Left lobe of liver (tissue), 2 donors: ENCODE measurements at places on chromosomes 3 and 15. TPM values are rescaled to one million over a fixed set of nuclear protein-coding genes. Genes with fewer than 3 reads are reported as not detected.

- no peak for DNase-seq
Measured at GRCh38 chr3:31502803-31503221, 29.9 kb upstream of the STT3B start.

GRCh38 chr3:8423307-8423706 lies 78.3 kb upstream of the LMCD1 start:
- DNase-seq = no peak

DNA sequence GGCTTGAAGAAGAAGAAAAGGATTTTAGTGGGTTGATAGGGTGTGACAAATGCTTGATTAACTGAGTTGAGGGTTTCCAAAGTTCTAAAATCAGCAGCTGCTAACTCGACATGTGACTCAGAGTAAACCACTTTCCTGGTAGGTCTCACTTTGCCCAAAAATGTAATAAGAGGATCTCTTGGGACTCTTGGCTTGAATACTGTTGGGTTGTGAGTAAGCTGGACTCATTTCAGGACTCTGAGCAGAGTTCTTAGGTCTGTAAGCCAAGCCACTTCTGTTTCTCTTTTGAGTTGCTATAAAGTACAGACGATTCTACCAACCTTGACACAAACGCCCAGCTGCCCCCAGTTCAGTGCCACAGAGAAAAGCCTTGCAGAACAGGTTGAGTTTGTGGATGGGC lies 241.1 kb downstream of the ZNF621 start:
- no peak for DNase-seq

GRCh38 chr3:94241986-94242385 lies 179.1 kb downstream of the NSUN3 start:
- DNase-seq = no peak

GRCh38 chr15:70947351-70948335 lies 55.0 kb downstream of the LRRC49 start:
- DNase-seq = no peak

GRCh38 chr3:30286811-30287210 lies 319.6 kb upstream of the TGFBR2 start:
- no peak for DNase-seq

DNA sequence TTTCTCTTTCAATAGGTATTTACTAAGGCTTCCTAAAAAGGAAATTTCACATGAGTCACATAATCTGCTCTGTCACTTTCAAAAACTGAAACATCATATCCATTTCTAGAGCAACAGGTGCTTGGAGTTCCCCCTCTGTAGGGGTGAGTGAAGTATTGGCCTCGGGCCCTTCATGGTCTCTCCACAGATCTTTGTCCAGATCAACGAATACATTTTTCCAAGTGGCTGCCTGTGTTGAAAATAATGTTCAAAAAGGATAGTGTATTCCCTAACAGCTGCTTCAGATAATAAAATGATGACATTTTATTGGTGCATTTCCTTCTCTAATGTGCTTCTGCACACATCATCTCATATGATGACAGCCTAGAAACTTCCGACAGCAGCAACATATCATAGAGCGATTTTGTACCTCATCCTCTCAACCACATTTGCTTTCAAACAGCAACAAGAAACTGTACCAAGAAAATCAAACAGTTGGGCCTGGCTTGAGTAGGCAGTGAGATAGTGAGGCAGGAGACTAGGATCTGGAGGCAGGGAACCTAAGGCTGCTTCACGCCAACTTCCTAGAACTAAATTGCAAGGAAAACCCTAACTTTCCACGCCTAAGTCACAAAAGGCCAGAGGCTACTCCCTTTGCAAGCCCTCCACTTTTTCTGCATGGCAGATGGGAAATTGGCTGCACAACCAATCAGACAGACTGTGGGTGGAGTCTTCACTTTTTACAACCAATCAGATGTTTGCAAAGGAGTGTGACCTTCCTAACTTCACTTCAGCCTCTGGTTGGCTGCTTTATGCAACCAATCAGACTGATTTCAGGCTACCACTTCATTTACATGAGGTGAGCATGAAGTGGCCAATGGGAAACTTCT lies 340.2 kb downstream of the LRRC3B start:
- no peak for DNase-seq

DNA sequence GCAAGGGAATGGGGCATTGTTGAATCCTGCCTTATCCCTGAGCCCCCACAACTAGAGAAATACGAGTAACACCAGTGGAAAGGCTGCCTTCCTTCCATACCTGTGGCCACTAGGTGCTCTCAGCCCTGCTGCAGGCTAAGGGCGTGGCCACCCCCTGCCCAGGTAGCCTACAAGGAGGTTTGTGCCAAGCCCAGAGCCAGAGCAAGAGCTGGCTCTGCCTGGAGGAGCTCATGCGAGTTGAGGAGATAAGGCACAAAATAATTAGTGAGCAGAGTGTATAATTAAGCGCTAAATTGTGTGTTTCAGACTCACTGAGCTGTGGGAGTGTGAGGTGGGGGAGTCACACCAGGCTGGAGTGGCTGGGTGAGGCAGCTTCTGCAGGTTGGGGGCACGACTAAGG lies 49.2 kb downstream of the TPRA1 start:
- DNase-seq = no peak

- no peak for DNase-seq
Measured at GRCh38 chr3:61055447-61055846, 195.8 kb downstream of the FHIT start.

DNA sequence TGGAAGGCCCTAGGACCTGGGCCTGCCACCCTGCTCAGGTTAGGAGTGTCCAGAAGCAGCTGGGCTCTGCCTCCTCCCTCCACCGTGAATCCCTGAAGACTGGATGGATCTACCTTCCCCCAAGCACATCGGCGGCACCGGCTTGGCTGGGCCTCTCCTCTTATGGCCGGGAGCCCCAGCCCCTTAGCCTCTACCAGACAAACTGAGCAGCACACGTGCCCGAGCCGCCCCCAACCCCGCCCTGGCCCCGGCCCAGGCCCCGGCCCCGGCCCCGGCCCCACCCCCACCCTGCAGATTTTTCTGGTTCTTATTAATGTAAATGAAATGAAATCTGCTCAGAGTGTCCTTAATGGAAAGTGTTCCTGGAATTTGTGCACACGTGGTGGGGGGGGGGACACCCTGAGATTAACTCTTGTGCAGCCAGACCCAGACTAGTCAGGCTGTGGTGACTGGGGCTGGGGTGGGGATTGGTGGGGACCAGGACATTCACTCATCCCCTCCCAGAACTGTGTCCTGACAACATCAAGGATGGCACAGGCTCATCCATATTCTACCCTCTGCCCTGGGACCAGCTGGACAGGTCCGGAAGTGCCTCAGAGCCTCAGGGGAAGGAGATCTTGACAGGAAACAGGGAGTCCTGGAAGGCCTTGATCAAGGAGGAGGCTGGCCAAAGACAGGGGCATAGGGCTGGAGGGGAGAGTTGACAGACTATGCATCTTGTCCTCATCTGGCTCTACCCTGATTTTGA lies 30.9 kb upstream of the SEMA3F start:
- DNase-seq = no peak

GRCh38 chr3:146823622-146824021 lies 218.5 kb upstream of the PLSCR5 start:
- no peak for DNase-seq

GRCh38 chr15:74311734-74312444 lies 55.6 kb downstream of the CYP11A1 start:
- DNase-seq = no peak

DNA sequence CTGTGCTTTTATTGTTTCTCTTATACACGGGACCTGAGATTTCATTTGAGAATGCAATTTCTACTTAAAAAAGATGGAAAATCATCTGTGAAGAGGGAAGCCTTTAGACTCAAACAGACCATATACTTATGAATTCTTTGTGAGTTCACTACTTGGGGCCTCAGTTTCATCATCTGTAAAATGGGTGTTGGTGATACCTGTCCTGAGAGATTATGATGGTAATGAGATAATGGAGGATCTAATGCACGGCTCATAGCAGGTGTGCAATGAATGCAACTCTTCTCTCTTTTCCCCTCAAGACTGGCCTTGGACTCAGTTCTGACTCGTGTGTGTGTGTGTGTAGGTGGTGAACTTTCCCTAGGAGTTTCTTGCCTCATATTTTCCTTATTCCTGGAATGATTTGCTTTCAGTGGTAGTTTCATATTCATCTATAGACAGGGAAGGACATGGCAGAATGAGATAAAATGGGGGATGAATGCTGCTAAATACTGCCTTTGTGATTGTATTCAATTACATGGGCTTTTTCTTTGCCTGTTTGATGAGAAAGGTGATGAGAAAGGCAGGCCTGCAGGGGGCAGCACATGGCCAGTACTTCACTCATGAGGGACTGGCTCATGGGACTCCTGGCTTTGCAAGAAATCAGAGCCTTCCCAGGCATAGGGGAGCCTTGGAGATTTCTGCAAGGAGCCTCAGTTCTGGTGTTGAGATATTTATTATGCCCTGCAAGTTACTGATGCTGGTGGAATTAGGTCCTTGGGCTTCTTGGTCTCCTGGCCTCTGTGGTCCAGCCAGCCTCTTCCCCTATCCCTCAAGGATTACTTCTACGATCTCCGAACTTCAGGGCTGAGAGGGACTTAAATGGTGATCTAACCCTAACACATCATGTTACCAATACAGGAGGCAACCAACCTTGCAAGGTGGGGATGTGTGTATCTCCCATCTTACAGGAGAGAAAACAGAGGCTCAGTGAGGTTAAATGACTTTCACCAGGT lies 70.7 kb downstream of the RPLP1 start:
- DNase-seq = peak; percentile 77

DNA sequence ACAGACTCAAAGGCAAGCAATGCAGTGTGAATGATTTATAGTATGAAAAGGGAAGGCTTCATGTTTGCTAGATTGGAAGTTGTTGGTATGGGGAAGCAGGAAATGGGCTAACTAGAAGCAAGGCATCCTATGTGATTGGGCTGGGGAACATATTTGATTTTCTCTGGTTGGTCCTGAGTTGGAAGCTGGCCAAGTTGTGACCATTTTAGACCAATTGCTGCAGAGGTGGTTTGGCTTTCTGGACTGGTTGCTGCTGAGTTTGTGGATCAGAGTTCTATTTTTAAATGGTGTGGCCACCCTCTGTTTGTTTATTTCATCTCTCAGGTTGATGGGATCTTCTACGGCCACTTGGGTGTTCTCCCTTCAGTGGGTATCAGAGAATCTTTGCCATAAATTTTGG lies 39.7 kb downstream of the NUDT16 start:
- no peak for DNase-seq

GRCh38 chr3:172993412-172993811 lies 147.6 kb downstream of the SPATA16 start:
- no peak for DNase-seq

GRCh38 chr15:99956820-99957641 lies 223.8 kb upstream of the LYSMD4 start:
- DNase-seq = peak; percentile 31

DNA sequence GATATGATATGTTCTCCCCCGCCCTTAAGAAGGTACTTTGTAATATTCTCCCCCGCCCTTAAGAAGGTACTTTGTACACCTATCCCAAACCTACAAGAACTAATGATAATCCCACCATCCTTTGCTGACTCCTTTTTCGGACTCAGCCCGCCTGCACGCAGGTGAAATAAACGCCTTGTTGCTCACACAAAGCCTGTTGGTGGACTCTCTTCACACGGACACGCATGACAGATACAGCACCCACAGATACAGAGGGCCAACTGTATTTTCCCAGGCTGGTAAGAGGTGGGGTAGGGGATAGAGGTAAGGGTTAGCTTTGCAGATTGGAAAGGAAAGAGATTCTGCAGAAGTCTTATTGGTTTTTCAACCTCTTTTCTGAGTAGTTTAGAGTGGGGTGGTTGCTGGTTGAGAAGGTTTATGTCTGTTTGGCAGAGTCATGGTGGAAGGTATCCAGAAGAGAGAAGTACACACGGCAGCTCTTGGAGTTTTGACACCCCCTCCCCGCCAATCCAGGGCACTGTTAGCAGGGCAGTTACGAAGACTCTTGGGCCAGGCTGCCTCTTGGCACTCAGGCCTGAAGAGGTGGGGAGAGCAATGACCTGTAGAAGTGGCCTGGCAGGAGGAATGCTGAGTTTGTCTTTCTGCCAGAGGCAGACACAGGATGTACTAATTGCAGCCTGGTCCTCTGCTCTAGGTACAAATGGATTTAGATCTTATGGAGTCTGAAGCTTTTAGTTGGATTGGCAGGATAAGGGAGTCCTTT lies 36.0 kb upstream of the IDH2 start:
- DNase-seq = peak; percentile 84

DNA sequence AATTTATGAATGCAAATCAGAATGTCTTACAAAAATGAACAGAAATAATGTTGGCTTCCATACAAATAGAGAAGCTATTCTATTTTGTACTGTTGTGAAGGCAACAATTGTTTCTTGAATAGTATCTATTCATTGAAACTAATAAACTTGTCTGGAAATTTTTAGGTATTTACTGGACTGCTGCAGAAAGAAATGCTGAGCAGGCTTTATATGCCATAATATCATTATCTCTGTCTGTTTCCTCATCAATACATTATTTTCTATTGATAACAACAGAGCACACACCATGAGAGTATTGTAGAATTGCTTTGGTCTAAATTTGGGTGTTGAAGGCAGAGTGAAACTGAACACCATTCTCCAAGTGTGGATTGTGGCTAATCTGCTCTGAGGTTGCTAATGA lies 216.5 kb upstream of the CGNL1 start:
- no peak for DNase-seq

SUSD5 gene
- 0.05 TPM for total RNA-seq

FBXL22 gene
- 0.53 TPM for total RNA-seq

SIDT1 gene
- total RNA-seq = 0.55 TPM

AHSG gene
- 763 TPM for total RNA-seq

NCEH1 gene
- total RNA-seq = 1.9 TPM

IGSF11 gene
- 0.08 TPM for total RNA-seq

COL8A1 gene
- total RNA-seq = 0.75 TPM

CHST13 gene
- 43.8 TPM for total RNA-seq
